ENCODE measurements at places on chromosomes 6 and 20.

GRCh38 chr6:163994566-163994965 is 580.0 kb downstream of the QKI start:
- no peak for DNase-seq

DNA sequence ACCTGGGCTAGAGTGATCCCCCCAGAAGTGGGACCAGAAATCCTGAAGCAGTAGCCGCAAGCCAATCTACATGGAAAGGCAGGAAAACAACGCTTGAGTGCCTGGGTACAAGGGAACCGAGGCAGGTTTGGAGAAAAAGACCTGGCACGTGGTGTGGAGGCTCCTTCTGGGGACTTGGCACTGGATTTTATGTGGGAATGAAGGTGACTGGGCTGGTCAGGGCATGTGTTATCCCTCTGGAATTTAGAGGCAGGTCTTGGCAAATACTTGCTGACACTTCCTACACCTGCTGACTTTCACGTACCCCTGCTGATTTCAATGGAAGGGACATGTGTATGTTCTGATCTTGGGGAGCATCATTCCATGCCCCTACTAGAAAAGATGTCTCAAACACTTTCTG is 25.0 kb upstream of the FAM217A start:
- DNase-seq: no peak

DNA sequence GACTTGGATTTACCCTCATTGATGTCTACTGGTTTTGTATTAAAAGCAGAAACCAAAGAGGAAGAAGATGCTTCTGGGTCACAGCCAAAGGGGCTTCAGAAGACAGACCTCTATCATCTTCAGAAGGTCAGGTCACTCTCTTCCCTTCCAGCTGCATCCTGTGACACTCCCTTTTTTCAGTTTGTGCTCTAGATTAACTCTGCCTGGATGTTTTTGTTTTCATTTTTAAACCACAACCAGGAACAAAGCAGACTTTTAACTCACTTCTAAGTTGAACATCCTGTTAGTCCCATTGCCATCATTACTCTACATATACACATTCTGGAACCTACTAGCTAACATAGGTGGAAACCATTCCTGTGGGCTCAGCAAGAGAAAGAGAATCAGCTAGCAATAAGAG is 45.2 kb downstream of the AKIRIN2 start:
- no peak for DNase-seq

- no peak for DNase-seq
These were observed 246.8 kb upstream of the STXBP5 start for GRCh38 chr6:146957181-146958093.

GRCh38 chr20:19986419-19986818 is 30.7 kb upstream of the NAA20 start:
- no peak for DNase-seq

GRCh38 chr20:46701986-46702385 is 7.5 kb upstream of the SLC2A10 start:
- DNase-seq: no peak

GRCh38 chr6:40988634-40989033 is 50.4 kb downstream of the UNC5CL start:
- no peak for DNase-seq

GRCh38 chr20:610130-611046 is at the start of gene TCF15:
Gene TCF15 (minus strand): TSS chr20:610309. CDS start chr20:610237, 72 bp downstream.
- no peak for DNase-seq

DNA sequence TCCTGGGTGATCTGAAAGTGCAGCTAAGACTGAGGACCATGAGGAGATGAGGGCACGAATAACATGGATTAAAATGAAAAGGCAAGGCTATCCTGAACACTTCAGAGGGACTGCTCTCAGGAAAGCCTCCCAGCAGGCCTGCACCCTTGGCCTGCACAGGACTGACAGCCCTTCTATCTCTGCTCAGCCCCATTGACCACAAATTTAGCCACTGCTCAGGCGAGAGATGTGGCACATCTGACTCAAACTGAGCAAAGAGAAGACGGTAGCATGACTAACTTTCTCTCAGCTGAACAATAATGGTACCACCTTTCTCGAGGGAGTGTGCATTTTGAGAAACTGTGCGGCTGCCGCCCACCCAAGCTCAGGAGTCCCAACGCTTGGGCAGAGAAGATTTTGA is 257.5 kb downstream of the ADGB start:
- DNase-seq: no peak

DNA sequence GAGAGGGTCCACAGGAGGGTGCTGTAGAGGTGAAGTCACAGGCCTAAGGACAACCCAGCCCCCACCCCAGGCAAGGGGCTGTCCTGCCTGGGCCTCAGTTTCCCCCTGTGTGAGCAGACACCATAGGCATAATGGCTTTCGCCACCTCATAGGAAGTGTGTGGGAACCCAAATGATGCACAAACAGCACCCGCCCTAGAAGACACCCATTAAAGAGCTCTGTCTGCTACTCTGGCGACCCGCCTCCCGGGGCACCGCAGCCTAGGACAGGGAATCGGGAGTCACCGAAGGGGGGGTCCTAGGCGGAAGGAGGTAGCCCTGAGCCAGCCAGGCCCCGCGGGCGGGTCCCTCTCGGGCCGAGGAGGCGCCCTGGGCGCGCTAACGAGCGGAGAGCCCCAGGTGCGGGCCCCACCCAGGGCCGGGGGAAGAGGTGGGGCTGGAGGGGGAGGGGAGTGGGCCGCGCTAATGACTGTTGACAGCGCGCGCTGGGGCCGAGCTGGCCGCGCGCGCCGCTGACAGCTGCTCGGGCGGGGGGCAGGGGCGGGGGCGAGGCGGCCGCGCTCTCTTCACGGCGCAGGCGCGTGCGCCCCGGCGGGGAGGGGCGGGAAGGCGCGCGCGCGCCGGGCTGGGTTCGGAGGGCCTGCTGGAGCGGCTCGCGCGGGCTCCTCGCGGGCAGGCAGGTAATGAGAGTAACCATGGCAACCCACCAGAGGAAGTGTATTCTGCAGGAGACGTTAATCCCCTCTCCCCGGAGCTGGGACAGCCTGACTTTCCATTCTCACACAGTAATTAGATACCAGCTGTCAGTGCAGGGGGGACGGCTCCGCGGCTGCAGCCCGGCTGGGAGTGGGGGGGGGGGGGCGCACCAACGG is 48.9 kb downstream of the NOL4L start:
- peak; percentile 88 for DNase-seq

Data from CD4-positive, alpha-beta T cell treated with Interleukin-15 for 4 hours (primary cell).